ENCODE measurements at places on chromosomes 13 and 19. TPM values are rescaled to one million over a fixed set of nuclear protein-coding genes. Genes with fewer than 3 reads are reported as not detected.

Gene PRODH2
- total RNA-seq: not detected

- no peak for DNase-seq
These were observed 9.6 kb upstream of the SBNO2 start for GRCh38 chr19:1183543-1184172.

GRCh38 chr19:30804751-30805150 is 432.6 kb downstream of the ZNF536 start:
- no peak for DNase-seq

DNA sequence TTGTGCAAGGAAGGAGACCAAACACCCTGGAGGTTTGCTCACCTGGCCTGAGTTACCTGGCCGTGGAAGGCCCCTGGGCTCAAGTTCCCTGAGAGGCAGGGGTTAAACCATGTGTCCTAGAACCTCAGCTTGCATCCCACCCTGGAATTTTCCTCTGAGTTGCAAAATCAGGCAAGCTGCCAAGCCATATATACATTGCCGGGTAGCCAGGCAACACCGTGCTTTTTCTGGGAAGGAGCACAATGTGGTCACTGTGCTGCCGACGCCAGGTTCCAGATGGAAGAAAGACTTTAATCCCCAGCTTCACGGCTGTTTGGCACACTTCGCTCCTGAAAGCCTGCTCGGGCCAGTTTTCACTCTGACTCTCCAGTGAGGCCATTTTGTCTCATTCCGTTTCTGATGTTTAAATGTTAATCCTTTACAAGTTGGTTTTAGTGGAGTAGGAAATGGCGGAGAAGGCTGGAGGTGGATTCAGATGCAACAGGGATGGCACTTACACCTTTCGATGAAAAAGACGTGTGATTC is 60.1 kb upstream of the PEG3 start:
- peak; percentile 59 for DNase-seq

Gene ZNF229
- 12.6 TPM for total RNA-seq

Gene NTN5
- under 0.01 TPM for total RNA-seq

DNA sequence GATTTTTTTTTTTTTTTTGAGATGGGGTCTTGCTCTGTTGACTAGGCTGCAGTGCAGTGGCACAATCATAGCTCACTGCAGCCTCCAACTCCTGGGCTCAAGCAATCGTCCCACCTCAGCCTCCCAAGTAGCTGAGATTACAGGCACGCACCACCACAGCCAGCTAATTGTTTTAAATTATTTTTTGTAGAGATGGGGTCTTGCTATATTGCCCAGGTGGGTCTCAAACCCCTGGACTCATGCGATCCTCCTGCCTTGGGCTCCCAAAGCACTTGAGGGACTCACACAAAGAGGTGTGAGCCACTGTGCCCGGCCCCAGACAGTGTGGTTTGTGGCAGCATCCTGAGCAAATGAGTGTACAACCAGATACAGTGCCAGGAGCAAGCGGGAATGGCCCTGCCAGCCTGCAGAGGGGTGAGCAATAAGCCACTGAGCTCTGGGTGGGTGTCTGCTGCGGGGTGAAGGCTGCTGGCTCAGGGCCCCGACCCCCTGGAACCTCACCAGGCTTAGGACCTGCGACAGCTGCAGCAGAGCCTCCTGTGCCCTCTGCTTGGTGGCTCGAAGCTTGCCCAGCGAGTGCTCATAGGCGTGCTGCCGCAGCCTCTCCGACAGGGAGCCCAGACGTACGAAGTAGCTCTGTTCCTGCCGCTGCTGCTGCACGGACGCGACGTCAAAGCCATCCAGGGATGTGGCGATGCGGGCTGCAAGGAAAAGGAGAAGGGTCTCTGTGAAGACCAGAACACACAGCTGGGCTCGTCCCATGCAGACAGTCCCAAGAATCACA is 15.9 kb upstream of the TICAM1 start:
- no peak for DNase-seq

DNA sequence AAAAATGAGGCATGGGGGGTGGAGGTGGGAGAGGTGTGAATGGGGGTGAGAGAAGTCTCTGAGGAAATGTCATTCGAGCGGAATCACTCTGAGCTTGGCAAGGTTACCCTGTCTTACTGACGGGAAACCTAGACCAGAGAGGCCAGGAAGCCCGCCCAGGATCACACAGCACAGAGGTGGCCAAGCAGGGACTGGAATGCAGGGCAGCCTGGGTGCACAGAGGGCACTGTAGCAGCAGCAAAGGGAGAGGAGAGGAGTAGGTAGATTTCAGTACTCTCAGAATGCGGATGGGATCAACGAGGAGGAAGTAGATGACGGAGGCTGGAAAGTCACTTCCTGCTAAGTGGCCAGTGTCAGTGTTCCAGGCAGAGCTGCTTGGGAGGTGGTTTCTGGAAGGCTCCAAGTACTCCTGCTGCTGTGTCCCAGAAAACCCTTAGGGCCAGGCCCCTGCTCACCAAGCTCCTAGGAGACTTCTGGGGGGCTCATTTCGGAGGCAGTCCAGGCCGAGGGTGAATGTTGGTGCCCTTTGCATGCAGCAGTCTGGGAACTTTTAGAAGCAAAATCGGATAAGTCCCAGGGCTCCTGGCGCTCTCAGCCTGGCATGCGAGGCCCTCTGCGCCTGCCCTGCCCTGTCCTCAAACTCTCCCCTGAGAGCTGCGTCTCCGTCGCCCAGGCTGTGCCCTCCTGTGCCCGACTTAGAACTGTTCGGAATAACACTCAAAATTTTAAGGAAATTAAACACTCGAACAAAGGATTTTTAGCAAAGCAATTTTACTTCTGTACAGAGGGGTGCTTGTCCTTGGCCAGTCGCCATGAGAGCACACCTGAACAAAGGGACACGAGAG is 33.5 kb downstream of the DNM2 start:
- no peak for DNase-seq

GRCh38 chr19:31312009-31312676 is 37.1 kb downstream of the TSHZ3 start:
- DNase-seq: peak; percentile 81

Gene C19orf38
- not detected for total RNA-seq

Gene FGF21
- not detected for total RNA-seq

Gene TMEM145
- total RNA-seq: not detected

Measured in fibroblast of villous mesenchyme (primary cell).